ENCODE measurements at places on chromosomes 11 and 22. TPM values are rescaled to one million over a fixed set of nuclear protein-coding genes. Genes with fewer than 3 reads are reported as not detected.

Gene OR4A16
- not detected for total RNA-seq

Gene SLC7A4
- 2.7 TPM for total RNA-seq

Gene SLC22A9
- total RNA-seq: not detected

Gene TRIM48
- total RNA-seq: not detected

Gene TMEM258
- 66.1 TPM for total RNA-seq

Gene PIH1D2
- not detected for total RNA-seq

Gene MEI1
- 6.7 TPM for total RNA-seq

Gene CBLIF
- total RNA-seq: not detected

Gene OR56B4
- total RNA-seq: not detected

Gene ZNF214
- 2.0 TPM for total RNA-seq

Gene SPI1
- total RNA-seq: not detected

Gene GSTT2B
- total RNA-seq: 16.9 TPM

Gene LARGE1
- 14.4 TPM for total RNA-seq

Gene FOLR2
- total RNA-seq: not detected

Gene ARVCF
- total RNA-seq: 14.5 TPM

Gene OR9G1
- not detected for total RNA-seq
